ENCODE measurements at places on chromosomes 3 and 15.

DNA sequence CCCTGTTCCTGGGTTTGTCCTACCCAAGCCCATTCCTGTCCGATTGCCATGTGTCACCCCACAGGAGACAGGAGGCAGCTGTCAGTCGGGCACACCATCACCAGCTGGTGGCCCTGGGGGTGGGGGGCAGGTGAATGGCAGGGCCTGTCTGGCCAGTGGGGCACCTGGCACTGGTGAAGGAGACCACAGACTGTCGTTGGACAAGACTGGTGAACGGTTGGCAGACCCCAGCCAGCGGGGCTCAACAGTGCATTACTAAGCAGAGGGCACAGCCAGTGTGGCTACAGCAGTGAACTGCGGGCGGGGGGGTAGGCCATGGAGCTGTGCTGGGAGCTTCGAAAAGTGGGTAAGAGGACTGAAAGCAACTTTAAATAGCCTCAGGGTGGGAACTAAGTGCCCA, 2.1 kb downstream of the SEMA7A start:
- no peak for DNase-seq

- no peak for DNase-seq
Observed at GRCh38 chr3:103218793-103219192, 784.0 kb downstream of the ZPLD1 start.

DNA sequence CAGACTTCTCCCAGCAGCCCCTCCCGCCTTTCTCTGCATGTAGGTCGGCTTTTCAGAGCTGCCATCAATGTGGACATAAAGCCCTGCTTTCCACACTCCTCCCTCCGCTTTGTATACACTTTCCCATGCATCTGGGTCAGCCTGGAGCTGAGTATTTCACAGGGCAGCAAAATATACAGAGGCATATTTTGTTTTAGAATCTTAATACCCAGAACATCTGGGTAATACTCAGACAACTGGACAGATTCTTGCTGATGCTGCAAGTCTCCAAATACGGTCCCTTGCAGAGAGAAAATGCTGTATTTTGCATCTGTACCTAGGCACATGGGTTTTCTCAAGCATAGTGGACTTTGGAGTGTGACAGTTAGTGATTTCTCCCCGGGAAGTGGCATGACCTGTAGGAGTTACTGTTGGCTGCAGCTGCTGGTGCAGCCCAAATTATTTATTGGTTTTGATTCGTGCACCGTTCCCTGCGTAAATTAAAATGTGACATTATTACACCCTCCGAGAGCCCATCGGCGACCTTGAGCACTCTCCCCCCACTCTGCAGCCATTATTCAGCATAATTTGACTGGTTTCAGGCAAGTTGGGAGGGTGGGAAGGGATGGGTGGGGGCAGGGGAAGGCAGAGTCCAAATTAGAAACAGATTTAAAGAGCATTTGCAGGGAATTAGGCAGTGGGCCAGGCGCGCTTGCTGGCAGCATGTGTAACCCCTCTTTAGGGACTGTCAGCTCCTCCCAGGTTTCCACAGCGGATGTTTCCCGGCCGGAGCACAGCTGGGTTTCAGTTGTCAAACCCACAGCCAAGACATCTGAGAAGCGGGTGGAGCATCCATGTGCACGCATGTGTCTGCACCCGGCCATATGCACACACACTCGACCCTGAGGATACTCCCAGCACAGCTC, 100.8 kb downstream of the CPN2 start:
- DNase-seq: no peak

DNA sequence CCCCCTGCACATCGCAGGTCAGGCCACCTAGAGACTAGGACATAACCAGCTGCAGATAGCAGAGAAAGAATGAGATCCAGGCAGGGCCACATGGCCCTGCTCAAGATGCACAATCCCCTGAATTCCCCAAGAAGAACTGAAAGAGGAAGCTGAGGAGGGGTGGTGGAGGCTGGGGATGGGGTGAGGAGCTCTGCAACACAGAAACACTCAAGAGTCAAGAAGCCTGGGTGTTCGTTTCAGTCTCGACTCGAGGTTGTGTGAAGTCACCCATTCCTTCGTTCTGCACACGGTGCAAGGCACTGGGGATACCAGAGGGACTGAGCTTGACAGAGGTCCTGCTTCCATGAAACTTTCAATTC, 62.0 kb downstream of the TLE3 start:
- DNase-seq: no peak

- DNase-seq: no peak
Observed at GRCh38 chr3:39276746-39277145, 3.1 kb downstream of the CX3CR1 start.

GRCh38 chr3:158683230-158683962, 10.9 kb upstream of the LXN start:
- no peak for DNase-seq

GRCh38 chr15:40594429-40594836, 384 bp downstream of the KNL1 start:
- DNase-seq: no peak

DNA sequence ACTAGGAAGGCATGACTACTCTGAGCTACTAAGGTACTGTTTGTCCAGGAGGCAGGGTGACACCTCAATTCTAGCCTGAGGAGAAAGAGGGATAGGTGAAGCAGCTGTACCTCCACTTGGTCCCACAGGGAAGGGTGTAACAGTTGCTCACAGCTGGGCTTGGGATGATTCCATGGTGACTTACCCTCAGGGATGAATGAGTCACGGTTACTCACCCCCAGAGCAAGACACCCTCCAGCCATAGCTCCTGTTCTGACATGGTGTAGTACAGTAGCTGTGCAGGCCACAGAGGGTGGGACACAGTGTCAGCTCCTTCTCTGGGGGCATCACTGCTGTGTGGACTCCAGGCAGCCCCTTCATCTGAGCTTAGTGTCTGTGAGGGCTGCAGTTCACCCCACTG, 868.6 kb upstream of the SEMA6D start:
- DNase-seq: no peak

DNA sequence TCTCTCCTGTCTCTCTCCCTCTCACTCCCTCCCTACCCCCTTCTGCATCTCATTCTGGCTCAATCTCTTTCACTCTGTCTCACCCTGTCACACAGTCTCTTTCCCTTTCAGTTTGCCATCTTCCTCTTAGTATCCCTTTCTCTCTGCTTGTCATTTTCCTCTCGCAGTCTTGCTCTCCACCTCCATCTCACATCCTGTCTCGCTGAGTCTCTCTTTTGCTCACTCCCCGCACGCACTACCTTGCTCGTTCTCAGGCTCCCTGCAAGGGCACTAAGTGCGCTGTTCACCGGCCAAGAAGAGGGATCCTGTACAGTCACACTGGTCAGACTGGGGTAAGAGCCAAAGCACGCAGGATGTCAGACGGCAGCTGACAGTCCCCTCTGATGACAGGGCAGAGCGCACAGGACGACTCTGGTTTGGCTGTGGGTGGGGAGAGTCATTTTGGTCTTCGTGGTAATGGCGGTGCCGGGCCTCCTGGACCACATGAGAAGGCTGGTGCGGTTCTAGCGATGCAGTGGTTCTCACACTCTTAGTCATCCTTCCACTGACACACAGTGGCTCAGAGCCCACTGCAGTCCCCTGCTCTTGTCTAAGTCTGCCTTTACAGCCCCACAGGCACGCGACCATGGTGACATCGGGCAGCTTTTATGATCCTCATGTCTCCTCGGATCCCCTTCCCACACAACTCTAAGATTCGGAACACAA, 356.8 kb downstream of the FOXP1 start:
- DNase-seq: no peak

- no peak for DNase-seq
Observed at GRCh38 chr3:141348837-141349236, 19.5 kb upstream of the ZBTB38 start.

DNA sequence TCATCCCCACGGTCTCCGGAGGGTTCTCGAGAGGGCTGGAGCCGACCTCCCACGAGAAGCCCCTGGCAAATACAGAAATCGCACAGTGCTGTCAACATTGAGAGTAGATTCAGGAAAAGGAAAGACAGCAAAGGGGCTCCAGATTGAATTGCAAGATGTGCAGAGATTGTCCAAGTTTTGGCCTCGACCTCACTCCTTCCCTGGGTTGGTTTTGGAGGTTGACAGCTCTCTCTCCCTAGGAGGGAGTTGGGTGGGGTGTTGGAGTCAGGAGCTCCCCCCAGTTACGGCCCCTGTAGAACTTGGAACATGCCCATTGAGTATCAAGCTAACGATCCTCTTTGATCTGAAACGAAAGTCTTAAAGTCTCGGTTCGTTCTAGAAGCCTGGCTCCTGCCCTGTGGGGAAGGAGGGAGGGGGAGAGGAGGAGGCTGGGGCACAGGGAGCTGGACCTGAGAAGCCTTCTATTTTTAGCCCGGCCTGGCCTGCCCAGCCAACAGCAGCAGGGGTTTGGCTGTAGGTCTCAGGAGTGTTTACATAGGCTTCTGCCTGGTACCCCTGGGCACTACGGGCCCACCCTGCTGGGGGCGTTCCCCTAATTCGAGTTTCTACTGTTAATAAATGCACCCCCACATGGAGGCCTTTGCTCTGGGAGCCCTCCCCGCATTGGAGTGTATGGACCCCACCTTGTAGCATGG, 672 bp upstream of the KY start:
- DNase-seq: no peak

- DNase-seq: no peak
Observed at GRCh38 chr15:60346653-60347052, 51.1 kb downstream of the ANXA2 start.
